ENCODE measurements at places on chromosomes 3 and 15.

DNA sequence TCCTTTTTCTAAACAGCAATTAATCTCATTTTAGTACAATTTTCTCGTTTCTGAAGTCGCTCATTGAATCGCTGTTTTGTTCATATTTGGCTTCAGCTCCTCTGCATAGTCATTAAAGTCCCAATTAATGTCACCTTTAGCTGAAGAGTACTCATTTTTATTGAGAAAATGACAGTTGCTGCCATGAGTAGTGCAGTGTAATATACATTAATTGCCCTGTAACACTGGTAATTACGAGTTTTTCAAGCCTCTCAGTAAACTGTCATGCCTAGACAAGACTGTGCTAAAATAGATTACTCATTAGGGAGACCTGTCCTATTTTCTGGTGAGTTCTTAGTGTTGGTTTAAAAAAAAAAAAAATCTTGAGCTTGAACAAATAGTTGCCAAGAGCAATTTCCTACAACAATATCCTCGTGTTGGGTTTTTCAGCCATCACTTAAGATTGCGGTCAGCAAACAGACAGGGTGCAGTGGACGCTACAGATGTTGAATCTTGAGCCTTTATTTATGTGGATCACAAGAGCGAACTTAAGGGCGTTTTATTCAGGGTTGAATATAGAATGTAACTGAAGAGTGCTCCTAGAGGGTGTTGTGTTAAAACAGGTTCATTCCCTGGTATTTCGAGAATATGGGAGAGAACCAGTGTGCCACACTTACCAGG is 176.0 kb downstream of the CDIN1 start:
- DNase-seq = no peak

DNA sequence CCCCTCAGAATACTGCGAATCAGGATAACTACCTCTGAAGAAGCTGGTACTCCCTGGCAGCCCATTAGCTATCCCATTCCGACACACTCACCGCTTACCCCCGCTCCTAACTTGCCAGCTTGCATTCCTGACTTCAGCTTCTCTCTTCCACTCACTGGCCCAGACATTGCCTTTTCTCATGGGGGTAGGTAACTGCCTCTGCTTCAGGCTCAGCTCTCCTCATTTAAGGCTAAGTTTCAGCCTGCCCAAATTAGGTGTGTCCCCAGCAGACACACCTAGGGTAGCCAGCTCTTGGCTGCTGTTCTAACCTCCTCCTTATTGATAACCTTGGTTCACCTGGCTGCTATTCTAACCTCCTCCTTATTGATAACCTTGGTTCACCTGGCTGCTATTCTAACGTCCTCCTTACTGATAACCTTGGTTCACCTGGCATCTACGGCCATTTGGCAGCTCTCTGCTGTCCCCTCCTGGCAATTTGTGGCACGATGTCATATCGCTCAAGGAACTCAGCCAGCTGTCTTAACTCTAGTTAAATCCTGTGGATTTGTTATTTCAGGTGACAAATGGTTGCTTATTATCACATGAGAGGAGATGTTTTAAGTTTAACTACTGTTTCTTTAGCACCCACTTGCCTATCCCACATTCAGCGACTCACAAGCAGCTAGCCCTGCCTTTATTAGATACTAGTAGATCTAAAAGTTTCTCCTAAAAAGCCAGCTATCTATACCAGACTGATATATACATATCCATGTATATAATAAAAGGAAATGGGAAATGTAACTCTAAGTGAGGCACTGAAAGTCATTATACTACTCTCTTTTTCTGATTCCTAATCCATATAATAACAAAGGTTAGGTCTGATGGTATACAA is 106.5 kb upstream of the ACP3 start:
- peak; percentile 57 for DNase-seq

GRCh38 chr3:38227989-38228388 is 37.6 kb upstream of the SLC22A13 start:
- DNase-seq = no peak

DNA sequence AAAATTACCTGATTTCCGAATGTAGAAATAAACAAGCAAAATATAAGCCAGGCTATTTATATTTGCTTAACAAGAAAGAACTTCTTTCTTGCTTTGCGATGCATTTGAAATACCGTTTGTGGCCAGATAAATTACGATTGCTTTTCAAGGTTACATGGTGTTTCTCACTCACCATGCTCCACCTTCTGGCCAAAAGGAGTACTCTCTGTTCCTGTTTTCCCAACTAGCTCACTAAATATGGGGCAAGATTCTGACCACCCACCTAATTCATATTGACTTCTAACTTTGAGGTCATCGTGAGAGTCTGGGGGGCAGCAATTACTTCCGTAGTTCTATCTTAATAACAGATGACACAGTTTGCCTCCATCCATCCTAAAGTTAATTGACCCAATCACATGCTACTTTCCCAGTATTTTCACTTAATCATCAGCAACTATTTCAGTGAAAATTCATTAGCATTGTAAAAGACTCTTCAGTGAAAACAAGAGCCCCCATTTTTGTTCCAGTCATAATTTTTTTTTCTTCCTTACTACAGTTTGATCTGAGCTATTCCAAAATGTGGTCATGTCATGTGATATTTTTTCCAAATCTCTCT is 25.9 kb downstream of the ACP3 start:
- DNase-seq = peak; percentile 54

DNA sequence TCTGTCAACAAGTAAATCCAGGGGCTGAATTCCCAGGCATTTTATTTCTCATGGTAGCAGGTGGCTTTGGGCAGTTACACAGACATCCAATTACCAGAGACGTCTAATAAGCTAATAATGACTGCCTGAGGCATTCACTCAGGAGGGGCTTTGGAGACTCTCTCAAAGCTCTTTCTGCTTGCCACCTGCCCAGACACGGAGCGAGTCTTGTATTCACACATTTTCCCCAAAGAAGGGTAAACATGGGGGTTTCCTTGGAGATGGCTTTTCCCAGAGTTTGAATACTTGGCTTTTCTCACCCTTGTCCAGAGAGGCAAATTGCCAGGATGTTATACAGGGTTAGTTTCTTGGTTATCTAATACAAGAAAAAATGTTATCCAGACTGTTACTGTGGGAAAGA is 132.6 kb downstream of the DIPK2A start:
- no peak for DNase-seq

DNA sequence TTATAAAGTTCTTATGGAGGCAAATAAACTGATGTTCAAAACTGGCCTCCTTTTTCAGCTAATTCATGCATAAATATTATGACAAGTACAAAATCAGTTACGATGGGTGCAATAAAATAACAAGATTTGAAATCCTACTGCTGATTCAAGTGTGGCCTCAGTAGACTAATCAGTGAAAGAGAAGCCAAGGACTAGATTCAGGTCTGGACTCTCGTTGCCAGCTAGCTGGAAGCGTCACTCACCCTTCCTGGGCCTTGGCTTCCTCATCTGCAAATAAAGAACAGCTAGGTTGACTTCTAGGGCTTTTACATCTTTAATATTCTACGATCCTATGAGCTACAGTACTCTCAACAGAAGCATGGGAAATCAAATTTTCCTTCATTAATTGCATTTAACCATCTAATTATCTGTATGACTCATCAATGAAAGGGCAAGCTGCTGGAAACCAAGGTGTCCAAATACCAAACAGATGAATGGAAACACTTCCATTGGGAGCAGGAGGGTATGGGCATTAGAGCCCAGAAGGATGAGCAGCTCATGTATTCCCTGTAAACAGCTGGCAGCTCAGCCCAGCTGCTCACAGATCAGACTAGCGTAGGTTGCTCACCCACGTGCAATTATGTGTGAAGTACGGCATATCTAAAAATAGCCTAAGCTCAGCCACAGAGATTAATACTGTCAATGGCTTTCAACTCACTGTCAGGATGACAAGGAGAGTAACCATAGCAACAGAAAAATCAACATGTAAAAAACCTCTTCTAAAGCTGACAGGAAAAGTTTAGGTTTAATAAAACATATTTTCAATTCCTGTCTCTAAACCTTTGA is 294.8 kb downstream of the PLCL2 start:
- DNase-seq = no peak

DNA sequence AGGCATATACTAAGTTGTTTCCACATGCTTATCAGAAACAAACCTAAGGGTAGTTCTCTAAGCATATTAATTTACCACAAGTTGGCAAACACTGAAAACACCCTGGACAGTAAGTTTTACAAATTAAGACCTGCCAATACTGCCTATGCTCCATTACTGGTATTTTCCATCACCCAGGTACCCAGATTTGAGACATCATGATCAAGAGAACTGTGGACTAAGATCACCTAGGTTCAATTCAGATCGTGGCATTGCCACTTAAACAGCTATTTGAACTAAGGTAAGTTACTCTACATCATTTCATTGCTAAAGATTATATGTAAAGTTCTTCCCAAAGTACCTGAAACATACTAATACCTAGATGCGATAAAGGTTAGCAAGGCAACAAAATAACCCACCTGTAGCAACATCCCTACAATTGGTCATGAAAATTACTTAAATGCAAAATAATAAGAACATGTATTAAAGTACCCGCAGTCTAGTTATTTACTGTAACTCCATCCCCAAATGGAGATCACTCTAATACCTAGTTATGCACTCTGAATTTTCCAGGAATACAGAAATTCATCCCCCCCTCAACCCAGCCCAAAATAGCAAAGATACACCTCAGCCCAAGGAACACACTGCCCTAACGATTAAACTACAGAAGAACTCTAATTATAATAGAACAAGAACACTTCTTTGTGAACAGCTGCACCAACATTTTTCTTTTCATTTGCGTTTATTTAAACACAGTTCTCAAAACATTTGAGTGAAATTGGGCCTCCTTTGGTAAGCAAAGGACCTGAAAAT is 21.6 kb downstream of the TRA2B start:
- no peak for DNase-seq

GRCh38 chr15:91890614-91891013 is 37.1 kb downstream of the SLCO3A1 start:
- no peak for DNase-seq
